ENCODE measurements at places on chromosomes 3 and 15.

DNA sequence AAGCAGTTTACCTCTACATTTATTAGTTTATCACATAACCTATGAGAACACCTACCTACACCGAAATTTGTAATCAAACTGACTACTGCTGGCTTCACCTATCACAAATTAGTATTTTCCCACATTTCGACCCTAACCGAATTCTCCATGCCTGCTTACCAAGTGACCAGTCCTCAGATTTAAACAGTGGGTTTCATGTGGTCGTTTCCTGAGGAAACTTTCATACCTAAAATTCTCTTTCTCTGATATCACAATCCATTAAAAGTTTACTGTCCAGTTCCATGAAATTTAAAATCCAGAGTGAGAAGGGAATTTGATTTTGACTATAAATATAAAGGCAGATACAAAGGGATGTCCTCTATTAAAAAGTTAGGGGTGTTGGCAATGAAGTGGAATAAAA lies 1.9 kb downstream of the PLOD2 start:
- DNase-seq, result no peak

DNA sequence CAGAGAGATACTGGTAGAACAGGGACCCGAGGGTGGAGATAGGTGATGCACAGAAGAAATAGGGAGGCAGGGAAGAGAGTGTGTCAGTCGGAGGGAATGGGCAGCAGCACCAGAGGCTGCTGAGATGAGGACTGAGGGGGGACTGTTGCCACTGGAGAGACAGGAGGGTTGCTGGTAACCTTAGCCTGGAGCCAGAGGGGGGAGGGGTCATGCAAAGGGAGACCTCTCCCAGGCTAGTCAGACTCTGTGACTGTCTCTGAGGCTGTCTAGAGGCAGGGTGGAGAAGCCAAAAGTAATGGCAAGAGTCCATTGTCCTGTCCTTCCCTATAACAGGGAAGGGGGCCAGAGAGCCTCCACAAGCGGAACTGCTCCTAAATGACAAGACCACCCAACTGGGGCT lies 2.1 kb upstream of the DLEC1 start:
- DNase-seq, result no peak

GRCh38 chr15:55937040-55937439 lies 56.4 kb downstream of the NEDD4 start:
- DNase-seq, result no peak

DNA sequence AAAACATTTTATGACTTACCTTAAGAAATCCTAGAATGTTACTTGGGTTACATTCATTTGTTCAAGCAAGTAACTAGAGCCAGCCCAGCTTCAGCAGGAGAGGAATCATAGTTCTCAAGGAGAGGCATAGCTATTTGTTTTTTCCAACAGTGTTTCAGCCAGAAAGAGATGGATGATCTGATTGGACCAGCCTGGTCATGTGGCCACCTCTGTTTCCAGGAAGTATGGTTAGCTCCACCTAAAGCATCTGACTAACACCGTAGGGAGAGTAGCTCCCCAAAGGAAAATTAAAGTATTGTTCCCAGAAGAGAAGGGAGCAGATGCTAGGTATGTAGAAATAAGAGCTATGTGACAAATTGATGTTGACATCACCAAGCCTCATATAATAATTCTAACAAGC lies 417.1 kb downstream of the TAFA4 start:
- DNase-seq, result no peak

DNA sequence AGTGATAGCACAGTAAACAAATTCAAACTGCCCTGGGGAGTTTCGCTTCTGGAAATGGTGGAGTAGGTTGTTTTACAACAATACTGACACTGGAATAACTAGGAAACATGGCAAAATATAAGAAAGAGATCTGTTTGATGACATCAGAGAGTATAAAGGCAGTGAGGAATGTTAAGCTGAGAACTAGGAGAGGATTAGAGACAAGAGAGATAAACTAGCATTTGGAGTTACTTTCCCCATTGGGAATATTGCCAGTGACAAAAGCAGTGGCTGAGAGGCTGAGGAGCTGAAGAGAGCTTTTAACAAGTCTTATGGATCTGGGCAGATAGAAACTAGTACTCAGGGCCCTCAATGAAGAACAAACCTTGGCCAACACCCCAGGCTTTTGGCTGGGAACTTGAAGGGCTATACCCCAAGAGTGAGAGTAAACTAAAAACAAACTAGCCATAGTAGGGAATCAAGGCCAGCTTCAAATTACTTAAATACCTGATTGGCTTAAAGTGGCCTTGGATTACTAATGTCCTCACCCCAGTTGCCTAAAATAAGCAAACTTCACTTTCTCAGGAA lies 280.4 kb downstream of the KLF13 start:
- no peak for DNase-seq

Data from stimulated activated CD8-positive, alpha-beta memory T cell treated with anti-CD3 and anti-CD28 coated beads, Interleukin-4, amount 100 ng/mL, for 1 hour (primary cell).